SJSA1 (cell line): ENCODE measurements at places on chromosomes 12 and 14.

DNA sequence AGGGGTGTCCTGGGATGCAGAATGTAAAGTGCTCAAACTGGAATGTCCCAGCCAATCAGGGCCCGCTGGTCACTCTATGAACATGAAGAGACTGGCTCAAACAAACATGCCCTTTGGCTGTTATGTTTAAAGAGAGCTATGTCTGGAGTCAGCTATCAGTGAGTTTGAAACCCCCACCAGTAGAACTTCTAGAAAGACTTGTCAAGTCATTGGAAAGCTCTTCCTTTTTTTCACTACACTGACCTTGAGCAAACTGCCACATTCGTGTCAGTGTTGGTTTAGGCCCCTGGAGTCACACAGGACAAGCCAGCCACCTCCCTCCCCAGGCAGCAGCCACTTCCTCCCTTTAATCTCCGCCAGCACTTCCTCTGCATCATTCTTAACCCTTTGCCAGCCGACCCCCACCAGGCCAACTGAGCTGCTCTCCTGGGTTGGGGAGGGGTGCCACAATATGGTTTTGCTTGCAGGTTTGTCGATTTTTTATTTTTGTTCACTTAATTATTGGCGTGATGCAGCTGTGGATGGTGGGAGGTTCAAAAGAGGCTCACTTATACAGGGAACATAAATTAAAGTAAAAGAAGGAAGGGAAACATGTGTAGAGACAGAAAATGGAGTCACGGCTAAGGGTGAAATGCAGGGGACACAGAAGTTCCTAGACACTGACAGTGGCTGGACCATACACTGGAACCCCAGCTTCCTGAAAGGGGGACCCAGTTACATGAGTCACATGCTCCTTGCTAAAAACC, 25.3 kb downstream of the CMKLR1 start:
- DNase-seq, result no peak

- DNase-seq, result no peak
These were observed 36.7 kb upstream of the PZP start for GRCh38 chr12:9244894-9245293.

GRCh38 chr12:18239526-18239925, 21.8 kb upstream of the PIK3C2G start:
- DNase-seq, result no peak

- no peak for DNase-seq
These were observed 56.6 kb downstream of the METTL25 start for GRCh38 chr12:82414926-82415325.

- DNase-seq, result no peak
These were observed 123.4 kb upstream of the CPSF6 start for GRCh38 chr12:69115951-69116350.

DNA sequence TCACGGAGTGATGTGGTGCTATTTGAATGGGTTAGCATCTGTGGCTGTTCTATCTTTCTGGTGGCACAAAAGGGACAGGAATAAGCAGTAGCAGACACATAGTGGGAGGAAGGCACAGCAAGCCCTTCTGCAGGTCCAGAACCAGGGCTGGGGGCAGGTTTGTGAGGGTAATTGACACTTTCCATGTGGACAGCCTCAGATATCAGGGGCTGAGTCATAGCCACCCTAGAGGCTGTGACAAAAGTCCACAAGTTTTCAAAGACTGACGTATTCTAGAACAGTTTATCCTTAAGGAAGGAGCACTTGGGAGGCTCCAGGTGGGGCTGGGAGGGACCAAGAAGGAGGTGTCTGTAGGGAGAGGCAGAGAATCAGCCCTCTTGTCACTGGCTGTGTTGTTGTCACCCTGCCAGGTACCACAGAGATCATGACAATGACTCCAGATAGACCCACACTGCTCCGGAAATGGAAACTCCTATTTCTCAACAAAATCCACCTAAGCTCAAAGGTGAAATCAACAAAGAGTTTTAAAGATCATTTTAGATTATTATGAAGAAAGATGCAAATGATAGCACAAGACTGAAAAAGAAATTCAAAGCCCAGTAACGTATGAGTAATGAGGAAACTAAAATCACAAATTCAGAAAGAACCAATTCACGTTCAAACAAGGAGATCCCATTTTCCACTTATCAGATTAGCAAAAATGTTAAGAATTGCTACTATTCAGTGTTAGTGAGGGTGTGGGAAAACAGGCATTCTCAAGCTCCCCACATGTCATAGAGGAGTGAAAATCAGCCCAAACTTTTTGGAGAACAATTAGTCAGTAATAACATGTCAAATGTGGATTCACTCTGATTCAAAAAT, 48.3 kb downstream of the NFKBIA start:
- DNase-seq, result no peak

GRCh38 chr12:120901818-120902217, 2.3 kb downstream of the SPPL3 start:
- DNase-seq, result no peak

DNA sequence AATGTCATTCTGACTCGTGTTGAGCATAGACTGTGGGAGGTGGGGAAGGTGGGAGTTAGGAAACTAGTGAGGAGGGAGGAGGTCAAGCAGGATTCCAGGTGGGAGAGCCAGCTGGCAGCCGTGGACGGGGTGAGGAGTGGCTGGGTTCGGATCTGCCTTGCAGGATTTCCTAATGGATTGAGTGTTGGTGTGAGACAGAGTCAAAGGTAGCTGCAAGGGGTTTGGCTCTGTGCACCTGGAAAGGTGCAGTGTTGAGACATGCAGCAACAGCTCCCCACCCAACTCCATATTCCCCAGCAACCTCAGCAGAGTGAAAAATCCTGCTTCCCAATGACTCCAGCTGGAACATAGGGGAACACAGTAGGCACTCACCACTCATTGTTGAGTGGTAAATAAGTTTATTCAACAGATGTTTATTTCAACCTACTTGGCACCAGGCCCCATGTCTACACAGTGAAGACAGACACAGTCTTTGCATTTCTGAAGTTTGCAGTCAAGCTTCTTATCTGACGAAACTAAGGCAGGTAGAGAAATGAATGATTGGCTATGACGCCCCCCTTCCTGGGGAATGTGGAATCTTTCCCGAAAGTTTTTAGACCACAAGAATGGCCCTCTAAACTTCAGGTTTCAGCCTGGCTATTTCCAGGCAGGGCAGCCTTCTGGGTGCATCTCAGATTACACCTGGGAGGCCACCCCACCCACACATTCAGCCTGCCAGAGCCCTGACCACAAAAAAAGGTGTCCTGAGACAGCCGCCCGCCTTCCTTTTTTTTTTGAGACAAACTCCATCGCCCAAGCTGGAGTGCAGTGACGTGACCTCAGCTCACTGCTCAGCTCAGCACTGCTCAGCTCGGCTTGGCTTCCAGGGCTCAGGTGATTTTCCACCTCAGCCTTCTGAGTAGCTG, 37.9 kb upstream of the PLEKHG6 start:
- DNase-seq, result no peak

DNA sequence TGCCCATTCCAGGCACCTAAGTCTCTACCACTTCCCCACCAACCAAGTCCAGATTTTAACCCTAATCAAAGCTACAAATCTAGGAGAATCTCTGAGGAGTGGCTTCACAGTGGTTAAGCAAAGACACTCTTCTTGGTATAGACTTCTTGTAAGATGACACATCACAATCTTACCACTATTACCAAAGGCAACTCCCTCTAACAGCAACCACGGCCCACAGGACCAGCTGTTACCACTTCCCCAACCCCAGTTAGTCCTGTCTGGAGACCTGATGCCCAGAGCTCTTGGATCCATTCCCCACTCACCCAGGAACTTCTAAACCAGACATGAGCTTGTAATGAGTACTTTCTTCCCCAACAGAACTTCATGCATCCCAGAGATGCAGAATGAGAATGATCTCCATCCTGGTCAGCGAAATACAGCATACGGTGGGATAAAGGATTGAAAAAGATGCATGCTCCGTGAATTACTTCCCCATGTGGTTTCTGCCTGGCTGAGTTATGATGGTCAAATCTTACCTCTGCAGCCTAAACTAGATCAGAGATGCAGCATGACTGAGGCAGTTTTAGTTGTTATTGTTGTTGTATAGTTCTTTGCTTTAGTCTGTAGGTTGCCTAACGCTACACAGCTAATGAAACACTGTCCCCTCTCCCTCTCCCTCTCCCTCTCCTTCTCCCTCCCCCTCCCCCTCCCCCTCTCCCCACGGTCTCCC, 87.7 kb upstream of the FOXN3 start:
- DNase-seq, result no peak

- no peak for DNase-seq
These were observed 39.5 kb downstream of the CLIP1 start for GRCh38 chr12:122382919-122383350.

DNA sequence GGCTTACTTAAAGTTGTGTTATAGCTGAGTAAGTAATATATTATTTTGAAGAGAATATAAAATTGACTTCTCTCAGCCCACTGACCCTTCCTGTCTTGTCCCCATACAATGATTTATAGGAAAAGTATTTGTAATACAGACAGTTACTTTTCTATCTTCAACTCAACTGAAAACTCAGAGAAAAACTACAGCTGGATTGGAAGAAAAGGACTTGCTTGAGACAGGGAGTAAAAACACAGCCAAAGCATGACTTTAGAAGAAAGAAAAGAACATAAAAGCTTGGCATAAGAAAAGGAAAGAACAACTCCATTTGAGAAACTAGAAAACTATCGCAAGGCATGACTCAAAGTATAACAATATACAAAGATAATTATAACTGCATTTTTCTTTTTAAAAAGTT, 57.5 kb downstream of the MSRB3 start:
- DNase-seq, result no peak

- DNase-seq, result no peak
These were observed 46.8 kb downstream of the LRIG3 start for GRCh38 chr12:58873496-58873895.

- no peak for DNase-seq
These were observed 153.0 kb upstream of the BMP4 start for GRCh38 chr14:54109521-54110120.

GRCh38 chr14:90599748-90600507, 203.1 kb downstream of the CALM1 start:
- no peak for DNase-seq

GRCh38 chr14:76780875-76781647, 19.8 kb downstream of the VASH1 start:
- no peak for DNase-seq

- DNase-seq, result no peak
These were observed 61.7 kb upstream of the SLC6A15 start for GRCh38 chr12:84974155-84974815.

GRCh38 chr14:97283005-97283403, 485.8 kb downstream of the VRK1 start:
- DNase-seq, result no peak
